ENCODE measurements at places on chromosomes 7 and 10. TPM values are rescaled to one million over a fixed set of nuclear protein-coding genes. Genes with fewer than 3 reads are reported as not detected.

DNA sequence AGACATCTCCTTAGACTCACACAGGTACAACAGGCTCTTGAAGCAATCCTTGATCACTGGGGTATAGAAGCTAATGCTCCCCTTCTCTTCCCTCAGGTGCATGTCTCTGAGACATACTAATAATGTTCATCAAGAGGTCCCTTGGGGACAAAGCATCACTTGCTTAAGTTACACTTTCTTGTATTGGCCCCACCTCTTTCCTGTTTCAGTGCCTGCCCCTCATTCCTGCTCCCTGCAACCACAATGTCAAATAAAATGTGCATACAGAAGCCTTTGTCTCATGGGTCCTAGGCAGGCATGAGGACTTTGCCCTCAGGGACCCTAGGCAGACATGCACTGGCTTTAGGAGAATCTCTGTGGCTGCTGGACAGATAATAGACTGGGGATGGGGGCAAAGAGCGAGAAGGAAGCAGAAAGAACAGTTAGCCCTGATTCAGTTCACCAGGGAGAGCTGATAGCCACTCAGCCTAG, 175.0 kb upstream of the NPY start:
- no peak for DNase-seq

DNA sequence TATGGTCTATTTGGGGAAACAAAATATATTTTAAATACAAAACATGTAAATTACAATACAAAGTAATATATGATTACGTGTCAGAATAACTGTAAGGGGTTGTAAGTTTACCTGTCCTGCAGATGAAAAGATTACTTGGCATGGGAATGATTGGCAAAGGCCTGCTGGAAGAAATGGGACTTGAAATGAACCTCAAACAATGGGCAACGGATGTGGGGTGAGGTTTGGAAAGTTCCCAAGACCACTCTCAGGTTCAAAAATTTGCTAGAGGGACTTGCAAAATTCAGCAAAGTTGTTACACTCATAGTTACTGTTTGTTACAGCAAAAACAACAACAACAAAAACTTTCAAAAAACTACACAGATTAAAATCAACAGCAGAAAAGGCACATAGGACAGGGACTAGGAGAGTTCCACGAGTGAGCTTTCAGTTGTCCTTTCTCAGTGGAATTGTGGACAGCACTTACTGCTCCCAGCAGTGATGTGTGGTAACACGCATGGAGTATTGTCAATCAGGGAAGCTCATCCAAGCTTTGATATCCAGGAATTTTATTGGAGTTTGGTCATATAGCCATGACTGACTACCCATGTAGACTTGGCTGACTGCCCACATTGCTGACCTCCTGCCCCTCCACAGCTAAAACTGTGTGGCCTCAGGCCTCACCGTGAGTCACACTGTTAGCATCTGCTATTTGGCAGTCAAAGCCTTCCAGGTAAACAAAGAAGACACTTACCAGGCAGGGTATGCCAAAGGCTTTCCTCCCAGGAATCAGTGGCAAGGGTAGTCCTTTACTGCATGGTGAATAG, 43.8 kb downstream of the EXOC6 start:
- DNase-seq: no peak

- DNase-seq: no peak
Observed at GRCh38 chr10:96153070-96153469, 23.0 kb downstream of the ZNF518A start.

- DNase-seq: no peak
Observed at GRCh38 chr10:75593692-75594556, 162.5 kb downstream of the LRMDA start.

Gene PPP1R3A
- total RNA-seq: not detected

DNA sequence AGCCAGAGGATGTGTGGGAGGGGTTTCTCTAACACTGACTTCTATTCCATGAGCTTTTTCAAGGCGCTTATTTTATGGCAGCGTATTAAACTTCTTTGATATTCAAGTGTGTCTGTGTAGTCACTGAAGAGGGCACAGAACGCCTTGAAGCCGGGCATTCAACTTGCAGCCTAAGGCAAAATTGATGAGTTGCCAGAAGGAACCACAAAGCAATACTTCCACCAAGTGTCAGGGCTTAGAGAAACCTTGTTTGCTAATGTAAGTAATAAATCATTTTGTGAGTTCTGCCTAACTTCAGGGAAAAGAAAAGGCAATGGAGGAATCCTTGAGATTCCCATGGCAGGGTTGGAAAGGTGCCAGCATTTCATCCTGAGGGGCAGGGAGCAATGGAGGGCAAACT, 163.8 kb downstream of the LCOR start:
- no peak for DNase-seq

- no peak for DNase-seq
Observed at GRCh38 chr10:124414076-124414475, 4.6 kb downstream of the OAT start.

DNA sequence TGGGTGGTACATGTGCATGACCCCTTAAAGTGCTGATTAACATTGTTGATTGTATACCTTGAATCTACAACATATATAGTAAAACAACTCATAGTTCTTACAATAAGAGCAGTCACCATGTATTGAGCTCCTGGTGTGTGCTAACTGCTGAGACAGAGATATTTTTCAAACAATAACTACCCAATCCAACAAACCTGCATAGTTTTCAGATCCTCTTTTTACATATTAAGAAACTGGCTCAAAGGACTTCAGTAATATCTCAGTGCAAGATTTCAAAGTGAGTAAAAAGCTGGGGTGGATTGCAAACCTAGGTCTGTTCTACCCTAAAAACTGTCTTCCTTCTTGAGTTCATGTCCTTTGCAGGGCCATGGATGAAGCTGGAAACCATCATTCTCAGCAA, 272.2 kb downstream of the SNX13 start:
- DNase-seq: no peak

DNA sequence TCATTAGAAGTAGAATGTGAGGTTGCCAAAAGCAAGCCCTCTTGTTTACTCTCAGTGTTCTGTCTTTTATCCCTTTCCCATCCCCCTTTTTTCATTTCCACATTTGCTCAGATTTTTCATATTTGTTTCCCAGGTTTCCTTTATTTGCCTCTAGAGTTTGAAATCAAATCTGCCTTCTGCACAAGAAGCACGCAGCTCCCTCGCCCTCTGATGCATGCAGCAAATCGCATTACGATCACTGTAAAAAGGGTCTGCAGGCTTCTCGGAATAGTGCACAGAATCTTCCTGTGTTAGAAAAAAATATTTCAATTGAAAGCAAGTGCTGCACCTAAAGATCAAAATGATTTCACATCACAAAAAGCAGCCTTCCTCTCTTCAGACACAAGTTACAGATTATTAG, 129.0 kb downstream of the GPAM start:
- DNase-seq: no peak

Gene RUFY2
- 119 TPM for total RNA-seq

Gene DIP2C
- 42.0 TPM for total RNA-seq

Gene CBX3
- total RNA-seq: 201 TPM

GRCh38 chr10:127196282-127197153, at the start of gene INSYN2A:
Gene INSYN2A (minus strand): TSS chr10:127196591. CDS start chr10:127176395, 20,196 bp downstream.
- peak; percentile 49 for DNase-seq

- DNase-seq: no peak
Observed at GRCh38 chr7:34845666-34846361, 187.8 kb downstream of the NPSR1 start.

GRCh38 chr10:69065406-69066361, 22.2 kb upstream of the SRGN start:
- no peak for DNase-seq

DNA sequence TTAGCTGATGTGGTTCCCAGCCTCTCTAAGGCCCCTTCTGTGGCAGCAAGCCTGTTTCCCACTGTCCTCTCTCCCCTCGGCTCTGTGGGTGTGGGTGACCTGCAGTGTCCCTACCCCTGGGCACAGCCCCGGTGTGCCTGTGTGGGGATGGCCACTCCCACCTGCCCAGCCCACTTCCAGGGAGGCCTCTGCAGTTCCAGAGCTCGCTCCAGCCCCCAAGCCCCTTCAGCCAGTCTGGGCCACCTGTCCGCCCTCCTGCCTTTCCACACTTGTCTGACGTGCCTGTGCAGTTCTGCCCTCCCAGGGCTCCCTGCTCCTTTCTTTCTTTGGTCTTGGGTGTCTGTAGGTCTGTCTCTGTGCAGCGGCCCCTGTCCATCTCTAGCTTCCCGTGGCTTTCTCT, 127.0 kb upstream of the PPIF start:
- no peak for DNase-seq

- DNase-seq: no peak
Observed at GRCh38 chr10:103416436-103417147, 20.2 kb downstream of the PDCD11 start.

Gene ZNF804B
- total RNA-seq: 4.2 TPM

- no peak for DNase-seq
Observed at GRCh38 chr10:128916383-128916782, 550.7 kb upstream of the MGMT start.

Gene UCN3
- not detected for total RNA-seq

DNA sequence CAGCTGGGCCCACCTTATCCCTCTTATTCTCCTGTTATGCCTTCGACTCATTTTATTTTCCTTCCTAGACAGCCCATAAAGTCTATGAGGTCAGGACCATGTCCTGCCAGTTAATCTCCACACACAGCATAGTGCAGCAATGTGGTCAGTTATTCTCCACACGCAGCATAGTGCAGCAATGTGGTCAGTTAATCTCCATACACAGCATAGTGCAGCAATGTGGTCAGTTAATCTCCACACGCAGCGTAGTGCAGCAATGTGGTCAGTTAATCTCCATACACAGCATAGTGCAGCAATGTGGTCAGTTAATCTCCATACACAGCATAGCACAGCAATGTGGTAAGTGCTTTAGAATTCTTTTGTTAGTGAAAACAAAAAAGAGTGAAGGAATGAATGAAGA, 77.8 kb downstream of the TEX36 start:
- DNase-seq: no peak

DNA sequence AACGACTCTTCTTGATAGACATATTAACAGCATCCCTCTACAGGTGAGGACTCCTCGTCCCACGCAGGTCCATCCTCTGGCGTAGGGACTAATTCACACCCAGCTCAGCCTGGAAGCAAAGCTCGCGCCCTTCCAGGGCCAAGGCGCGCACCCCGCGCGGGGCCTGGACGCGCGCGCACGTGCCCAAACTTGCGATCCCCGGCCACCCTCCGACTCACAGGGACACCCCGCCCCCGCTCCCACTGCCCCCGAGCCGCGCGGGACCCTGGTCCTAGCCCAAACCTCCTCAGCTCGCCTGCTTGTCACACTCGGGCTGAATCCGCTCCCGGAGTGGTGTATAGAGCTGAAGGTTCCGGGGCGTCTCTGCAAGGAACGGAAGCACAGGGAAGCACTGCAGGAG, 76.9 kb downstream of the ZNF248 start:
- no peak for DNase-seq

DNA sequence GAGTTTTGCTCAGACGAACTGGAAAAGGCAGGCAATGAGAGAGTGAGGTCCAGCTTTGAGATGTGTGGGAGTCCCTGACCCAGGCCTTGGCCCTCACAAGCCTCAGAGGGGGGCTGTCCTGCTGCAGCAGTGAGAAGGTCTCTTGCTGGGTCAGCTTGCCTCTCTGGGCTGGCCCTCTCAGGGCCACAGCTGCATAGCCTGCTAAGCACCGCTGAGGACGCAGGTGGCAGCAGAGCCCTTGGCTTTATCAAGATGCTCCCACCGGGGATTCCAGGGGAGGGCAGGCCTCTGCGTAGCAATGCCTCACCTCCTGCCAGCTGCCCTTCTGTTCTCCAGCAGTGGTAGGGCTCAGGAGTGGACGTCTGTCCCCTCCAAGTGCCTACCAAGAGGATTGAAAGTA, 128.7 kb downstream of the COBL start:
- DNase-seq: peak; percentile 28

DNA sequence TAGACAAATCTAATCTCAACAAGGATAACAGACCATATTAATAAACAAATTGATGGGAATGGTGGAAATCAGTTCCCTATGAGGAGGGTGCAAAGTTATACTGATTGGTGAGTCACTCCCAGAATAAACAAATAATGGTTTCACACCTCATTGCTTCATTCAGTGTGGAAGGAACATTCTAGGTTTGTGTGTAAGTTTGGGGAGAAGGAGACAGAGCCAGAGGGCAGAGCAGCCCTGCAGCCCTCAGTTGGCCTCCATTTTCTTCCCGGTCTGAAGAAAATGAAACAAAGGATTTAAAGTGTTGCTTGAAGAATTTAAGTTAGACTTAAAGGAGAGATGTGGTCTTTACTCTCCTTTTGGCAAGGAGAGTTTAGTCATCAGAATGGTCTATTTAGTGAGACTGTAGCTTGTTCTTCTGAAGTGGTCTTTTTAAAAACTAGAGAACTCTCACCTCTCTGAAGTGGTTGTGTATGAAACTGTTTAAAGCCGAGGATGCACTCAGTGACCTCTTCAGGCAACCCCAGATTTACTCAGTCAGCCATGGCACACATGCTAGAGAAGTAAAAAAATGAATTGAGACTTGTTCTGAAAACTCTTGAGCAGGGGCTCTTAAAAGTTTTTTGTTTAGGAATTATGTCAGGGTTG, 27.2 kb downstream of the IKZF1 start:
- no peak for DNase-seq

GRCh38 chr7:44882899-44883298, 2.4 kb downstream of the PURB start:
- DNase-seq: no peak

DNA sequence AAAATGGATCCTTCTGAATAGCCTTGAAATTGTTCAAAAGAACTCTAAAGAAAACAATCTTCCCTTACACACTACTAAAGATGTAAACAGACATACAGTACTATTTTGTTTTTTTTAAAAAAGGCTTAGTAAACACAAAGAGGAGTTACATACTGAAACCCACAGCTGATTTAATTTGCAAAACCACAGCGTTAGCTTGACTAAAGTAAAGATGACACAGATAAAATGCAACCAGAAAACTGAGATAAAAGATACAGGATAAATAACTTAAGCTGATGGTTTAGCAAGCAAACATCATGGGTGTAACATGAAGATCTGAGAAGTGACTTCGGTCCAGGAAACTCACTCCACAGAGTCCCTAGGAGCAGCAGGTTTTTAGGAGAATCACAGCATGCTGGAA, 21.8 kb downstream of the PRKCQ start:
- DNase-seq: no peak

Gene TRDMT1
- total RNA-seq: 39.3 TPM
